ENCODE measurements at places on chromosomes 4 and X.

DNA sequence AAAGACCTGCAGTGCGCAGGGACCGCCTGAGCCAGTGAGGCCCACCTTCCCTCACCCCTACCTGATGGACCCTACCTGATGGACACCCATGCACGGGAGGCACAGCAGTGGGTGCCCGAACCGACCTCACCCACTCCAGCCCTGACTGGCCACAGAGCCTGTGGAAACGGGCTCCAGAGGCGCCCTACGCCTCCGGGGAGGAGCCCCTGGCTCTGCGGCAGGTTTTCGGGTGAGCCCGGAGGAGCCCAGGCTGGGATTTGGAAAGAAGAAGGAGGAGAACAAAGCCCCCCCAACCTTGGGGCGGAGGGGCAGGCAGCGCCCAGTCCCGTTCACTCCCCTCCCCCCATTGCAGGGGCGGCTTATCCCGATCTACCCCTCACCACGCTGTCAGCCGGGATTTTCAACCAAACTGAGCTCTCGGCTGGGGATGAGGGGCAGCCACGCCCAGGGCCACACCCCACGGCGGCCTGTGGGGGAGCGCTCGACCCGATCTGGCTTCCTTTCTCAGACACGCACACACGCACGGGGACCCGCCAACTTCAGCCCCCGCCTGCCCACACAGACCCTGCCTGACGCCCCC lies 675 bp downstream of the L1CAM start:
- DNase-seq, result no peak

DNA sequence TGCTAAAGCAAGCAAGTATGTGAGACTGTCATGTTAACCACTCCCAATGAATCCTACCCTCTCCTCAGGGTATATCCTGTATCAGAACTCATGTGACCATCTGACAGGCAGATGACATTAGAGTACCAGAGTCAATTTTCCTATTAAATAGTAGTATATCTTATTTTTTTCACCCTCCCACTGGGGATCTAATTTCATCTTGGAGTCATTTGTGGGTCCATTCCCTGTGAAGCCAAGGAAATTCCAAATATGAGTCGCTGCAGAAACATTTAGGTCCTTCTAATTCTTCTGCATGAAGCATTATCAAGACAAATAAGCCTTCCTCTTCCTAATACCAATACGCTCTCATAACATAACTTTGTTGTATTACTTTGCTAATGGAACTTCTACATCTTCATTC lies 52.2 kb upstream of the BLTP1 start:
- no peak for DNase-seq

DNA sequence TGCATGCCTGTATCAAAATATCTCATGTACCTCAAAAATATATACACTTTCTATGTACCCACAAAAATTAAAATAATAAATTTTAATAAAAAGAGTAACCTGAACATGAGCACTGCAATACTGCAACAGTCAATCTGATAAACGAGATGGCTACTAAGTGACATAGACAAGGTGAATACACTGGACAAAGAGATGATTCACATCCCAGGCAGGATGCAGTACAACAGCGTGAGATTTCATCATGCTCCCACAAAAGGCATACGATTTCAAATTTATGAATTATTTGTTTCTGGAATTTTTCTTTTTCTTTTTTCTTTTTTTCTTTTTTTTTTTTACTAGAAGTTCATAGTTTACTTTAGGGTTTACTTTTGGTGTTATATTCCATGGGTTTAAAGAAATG lies 12.2 kb upstream of the FGF16 start:
- no peak for DNase-seq

- no peak for DNase-seq
Measured at GRCh38 chr4:85837439-85837733, 362.4 kb downstream of the ARHGAP24 start.

- DNase-seq, result no peak
Measured at GRCh38 chr4:83112231-83112630, 2.3 kb downstream of the PLAC8 start.

DNA sequence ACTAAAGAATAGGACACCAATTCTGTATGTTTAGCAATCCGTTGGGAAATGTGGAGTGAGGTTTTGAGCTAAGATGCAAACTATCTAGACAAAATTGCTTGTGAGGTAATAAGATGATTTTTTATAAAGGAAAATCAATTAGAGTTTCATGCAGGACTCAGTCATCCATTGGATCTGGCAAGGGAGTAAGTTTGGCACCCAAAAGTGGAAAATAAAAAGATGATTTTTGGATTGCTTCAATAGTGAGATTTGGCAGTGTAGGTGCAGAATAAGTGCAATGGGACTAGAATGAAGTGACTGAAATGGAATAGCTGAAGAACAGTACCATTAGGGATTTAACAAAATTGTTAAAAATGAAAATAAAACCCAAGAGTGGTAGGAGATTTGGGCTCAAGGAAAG lies 290.5 kb upstream of the EPHA5 start:
- no peak for DNase-seq

- DNase-seq, result no peak
Measured at GRCh38 chrX:129716507-129716906, 22.3 kb upstream of the XPNPEP2 start.

DNA sequence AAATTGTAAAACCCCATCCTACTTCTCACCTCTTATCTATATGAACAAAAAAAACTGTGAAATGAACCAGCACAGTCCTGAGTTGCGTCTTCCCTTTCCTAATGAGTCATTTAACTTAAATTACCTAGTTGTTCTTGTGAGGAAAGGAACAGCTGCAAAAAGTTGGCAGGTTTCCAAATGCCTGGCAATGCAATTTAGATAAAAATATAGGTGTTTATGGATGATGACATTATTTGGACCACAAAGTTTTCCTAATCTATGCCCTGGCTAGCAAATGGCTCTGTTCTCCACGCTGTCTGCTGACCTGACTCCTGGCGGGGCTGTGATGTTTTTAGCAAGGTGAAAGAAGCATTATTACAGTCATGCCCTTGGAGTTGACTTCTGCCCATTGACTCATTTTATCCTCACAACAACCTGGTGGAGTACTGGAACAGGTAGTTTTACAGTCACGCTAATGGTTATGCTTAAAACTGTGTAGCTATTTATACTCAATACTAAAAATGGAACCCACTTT lies 29.8 kb upstream of the RELL1 start:
- no peak for DNase-seq

GRCh38 chrX:81390237-81390636 lies 188.3 kb downstream of the SH3BGRL start:
- DNase-seq, result no peak

- DNase-seq, result no peak
Measured at GRCh38 chr4:39415678-39416283, 9.1 kb downstream of the KLB start.

DNA sequence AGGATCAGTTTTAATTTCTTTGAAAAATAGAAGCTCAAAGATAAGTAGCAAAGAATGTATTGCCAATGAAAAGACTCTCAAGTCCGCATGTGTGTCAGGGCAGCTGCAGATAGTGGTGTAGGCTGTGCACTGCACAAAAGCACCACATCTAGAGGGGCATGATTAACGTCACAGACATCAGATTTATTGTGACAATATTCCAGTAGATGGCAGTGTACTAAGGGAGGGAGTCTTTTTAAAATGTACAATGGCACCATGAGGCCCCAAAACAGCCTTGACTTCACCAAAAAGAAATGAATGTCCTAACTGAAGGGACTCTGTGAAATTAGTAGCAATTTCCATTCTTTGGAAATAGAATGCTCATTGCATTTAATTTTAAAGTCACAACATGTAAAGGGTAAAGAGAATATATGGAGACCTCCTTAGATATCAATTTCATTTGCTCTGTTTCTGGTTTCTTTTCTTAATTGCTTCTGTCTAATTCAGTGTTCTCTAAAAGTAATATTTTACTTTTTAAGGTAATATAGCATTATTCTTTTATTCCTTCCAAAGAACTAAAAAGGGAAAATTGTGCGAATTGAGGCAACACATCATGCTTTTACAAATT lies 98.4 kb downstream of the ZNF827 start:
- peak; percentile 37 for DNase-seq

All from CD4-positive, alpha-beta T cell treated with Interleukin-12 subunit alpha and Interleukin-12 subunit beta, for 1 hour (primary cell).